Calu3 (cell line): ENCODE measurements at places on chromosomes 4 and X. TPM values are rescaled to one million over a fixed set of nuclear protein-coding genes. Genes with fewer than 3 reads are reported as not detected.

FATE1 gene
- not detected in 2 replicates for total RNA-seq

SASH3 gene
- total RNA-seq: not detected in 2 replicates

ZNF711 gene
- total RNA-seq: 6.0 and 8.0 TPM in 2 replicates

SLC6A14 gene
- 77.7 and 83.7 TPM in 2 replicates for total RNA-seq

MTTP gene
- total RNA-seq: 0.22 TPM in 1 of 2 replicates, not detected in the other

HS3ST1 gene
- 80.8 and 86.7 TPM in 2 replicates for total RNA-seq

C4orf46 gene
- 9.6 and 10.1 TPM in 2 replicates for total RNA-seq

RPA4 gene
- 1.3 and 1.4 TPM in 2 replicates for total RNA-seq

DCAF12L2 gene
- not detected in 2 replicates for total RNA-seq

PWWP3B gene
- total RNA-seq: not detected in 2 replicates

DUSP9 gene
- total RNA-seq: 0.19 and 0.27 TPM in 2 replicates

CCSER1 gene
- total RNA-seq: 6.2 and 7.1 TPM in 2 replicates

ATP8A1 gene
- 0.73 and 0.76 TPM in 2 replicates for total RNA-seq

MCF2 gene
- total RNA-seq: not detected in 2 replicates

SNX12 gene
- total RNA-seq: 82.7 and 82.8 TPM in 2 replicates

FABP2 gene
- not detected in 2 replicates for total RNA-seq

EDNRA gene
- 0.29 and 0.71 TPM in 2 replicates for total RNA-seq

MAGEC3 gene
- total RNA-seq: not detected in 2 replicates

PNMA6F gene
- total RNA-seq: not detected in 2 replicates

AFP gene
- total RNA-seq: 0.24 TPM in 1 of 2 replicates, not detected in the other

FRMD7 gene
- total RNA-seq: not detected in 2 replicates

GPR173 gene
- 0.68 and 0.78 TPM in 2 replicates for total RNA-seq

RRH gene
- total RNA-seq: 0.33 and 0.34 TPM in 2 replicates

CT45A10 gene
- not detected in 2 replicates for total RNA-seq

PRSS12 gene
- total RNA-seq: 44.4 and 48.7 TPM in 2 replicates

TAF1 gene
- 50.3 and 54.9 TPM in 2 replicates for total RNA-seq

HTN3 gene
- not detected in 2 replicates for total RNA-seq

RASL11B gene
- 0.42 and 0.64 TPM in 2 replicates for total RNA-seq
